Hindlimb muscle (tissue), 1 donor: ENCODE measurements at places on chromosomes 5 and 9. TPM values are rescaled to one million over a fixed set of nuclear protein-coding genes. Genes with fewer than 3 reads are reported as not detected.

GRCh38 chr9:2336055-2336454 is 285.5 kb upstream of the VLDLR start:
- no peak for DNase-seq

DNA sequence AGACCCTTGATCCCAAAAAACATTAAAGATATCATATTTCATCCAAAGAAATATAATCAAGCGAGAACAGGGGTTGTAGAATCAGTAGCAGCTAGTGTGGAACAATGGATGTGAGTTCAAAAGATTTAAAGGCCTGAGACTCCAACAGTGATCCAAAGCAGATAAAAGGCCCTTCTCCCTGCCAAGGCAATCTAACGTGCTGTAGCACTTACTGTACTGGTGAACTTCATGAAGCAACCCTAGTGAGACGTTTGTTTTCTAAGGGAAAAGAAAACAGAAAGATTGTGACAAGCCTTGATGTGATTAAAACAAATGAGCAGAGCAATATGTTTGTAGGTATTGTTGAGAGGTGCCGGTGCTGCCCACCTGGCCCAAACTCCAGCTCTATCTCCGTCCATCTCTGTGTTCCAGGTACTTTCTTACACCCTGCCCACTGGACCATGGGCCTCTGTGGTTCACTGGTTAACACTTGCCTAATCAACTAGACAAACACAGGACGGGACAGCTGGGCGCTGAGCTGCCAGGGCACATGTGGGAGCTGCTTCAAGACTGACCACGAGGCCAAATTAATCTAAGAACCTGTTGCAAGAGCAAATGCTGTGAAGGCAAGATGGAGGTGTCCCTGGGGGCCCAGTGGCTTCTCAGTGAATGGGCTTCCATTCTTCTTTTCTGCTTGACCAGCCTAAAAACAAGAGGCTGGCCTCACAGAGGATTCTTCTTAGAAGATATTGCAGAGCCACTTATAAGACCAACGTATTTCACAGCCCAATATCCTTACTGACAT is 265.5 kb downstream of the CWC27 start:
- DNase-seq = no peak

DNA sequence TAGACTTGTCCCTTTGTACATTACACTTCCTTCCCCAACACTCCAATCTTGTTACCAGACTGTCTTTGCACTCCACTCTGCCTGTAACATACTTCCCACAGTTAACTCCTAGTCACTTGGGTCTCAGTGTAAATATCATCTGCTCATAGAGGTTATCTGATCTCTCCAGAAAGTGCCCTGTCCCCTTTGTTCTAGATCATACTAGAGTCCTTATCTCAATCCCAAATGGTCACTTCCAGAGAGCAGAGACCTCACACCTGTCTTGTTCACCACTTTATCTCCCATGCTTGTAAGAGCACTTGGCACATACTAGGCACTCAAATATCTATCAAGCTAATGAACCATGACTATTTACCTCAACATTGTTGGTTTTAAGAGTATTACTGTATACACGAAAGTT is 30.4 kb downstream of the SETX start:
- DNase-seq = no peak

DNA sequence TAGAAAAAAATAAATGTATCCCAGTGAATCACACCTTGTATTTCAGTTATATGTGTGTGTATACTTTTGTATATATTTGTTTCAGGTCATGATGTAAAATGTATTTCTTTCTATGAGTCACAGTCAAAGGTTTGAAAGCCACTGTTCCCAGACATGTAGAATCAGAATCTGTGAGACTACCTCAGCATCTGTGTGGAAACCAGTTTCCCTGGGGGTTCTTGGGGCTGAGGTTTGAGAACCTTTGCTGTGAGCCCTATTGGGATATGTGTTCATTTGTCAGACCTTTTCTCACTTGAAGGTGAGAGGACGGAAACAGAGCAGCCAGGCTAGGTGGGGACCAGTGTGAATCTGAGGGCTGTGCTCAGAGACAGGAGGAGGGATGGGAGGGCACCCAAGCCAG is 78.7 kb upstream of the SAP30L start:
- no peak for DNase-seq

DNA sequence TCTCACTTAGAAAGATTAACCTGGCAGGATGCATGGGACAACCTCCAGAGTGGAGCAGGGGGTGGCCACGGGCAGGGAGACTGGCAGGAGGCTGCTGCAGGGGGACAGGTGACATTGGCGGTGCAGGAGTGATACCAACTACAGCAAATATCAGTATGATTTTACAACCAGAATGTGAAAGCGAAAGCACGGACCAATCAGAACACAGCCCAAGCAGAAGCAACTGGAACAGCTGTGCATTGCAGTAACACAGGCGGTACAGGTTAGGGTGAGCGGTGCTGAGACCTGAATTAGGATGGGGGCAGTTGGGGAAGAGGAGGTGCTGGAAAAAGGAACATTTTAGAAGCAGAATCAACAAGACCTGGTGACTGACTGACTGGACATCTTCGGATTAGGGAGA is 29.3 kb downstream of the POLR1E start:
- no peak for DNase-seq

DNA sequence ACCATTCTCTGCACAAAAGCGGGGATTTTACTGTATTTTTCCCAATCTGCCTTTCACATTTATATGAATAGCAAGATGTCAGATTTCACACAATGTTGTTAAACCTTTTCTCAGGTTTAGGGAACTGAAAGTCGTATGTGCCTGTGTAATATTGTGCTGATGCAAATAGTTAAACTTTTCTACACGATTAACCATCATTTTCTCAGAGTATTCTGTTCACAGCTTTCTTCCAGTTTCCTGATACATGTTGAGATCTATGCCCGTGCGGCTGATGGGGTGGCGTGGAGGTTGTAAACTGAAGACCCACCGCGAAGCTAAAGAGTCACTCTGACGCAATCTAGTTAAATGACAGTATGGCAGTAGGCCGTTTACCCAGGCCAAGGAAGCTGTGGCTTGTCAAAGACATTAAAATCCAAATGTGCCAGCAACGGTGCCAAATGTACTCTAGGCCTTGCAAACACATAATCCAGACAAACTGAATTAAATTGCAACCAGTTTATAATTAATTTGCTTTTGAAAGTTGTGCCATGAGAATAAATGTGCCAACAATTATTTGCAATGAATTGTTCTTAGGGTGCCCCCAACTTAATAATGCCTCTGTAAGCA is 145.7 kb downstream of the EBF1 start:
- DNase-seq = no peak

GRCh38 chr9:109013679-109014607 is 644 bp upstream of the CTNNAL1 start:
- peak; percentile 46 for DNase-seq

DNA sequence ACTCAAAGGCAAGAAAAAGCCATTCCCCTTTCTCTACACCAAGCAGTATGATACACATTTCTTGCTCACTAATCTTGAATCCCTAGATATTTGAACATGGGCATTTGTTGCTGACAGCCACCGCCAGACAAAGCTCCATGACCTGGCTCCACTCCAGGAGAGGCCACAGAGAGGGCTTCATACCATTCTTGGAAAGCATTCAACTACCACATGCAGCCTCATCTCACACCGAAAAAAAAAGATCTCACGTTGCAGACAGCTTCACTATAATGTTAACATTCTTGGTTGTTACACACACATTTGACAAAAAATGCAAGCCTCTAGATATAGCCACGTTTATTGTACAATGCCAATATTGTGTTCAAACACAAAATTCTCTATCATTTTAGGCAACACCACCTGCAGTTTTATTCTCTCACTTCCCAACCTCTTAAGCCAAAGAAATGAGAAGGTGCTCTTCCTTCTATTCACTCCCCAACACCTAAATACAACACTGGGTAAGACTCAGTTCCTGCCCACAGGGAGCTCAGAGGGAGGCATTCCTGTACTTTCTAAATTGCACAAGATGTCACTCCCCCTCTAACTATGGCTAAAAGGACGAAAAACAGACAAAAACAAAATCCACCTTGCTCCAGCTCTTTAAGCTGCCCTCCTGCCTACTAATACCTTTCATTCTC is 222.4 kb downstream of the TSSK1B start:
- DNase-seq = no peak

GRCh38 chr5:155629597-155629996 is 616.0 kb downstream of the KIF4B start:
- no peak for DNase-seq

DNA sequence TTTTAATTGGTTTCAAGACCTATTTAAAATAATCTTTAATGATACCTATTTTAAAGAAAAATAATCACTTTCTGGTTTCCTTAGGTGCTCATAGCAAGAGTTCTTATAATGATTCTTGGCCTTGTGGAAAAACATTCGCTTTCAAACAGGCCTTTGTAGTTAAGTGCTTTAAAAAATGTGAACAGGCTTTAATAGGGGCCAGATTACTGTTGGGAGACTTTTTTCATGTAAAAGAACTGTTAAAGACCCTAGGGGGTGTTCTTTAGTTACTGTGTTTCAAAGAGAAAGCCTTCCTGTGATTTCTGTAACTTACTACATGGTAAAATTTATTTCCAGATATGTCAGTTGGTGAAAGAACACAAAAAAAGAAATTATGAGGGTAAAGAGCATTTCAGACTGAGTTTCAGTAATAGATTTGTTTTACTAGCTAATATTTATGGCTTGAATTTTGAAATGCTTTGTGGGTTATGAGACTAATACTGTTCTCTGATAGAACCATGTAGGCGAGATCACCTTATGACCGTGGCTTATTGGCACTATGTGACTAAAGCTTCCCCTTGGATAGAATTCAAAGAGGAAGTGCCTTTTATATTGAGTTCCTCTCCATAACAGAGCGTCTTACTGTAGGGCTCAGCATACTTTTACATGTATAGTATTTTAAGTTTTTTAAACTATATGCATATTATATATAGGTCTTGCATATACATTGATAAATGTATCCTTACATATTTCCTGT is 70.7 kb downstream of the CSNK1G3 start:
- no peak for DNase-seq

GRCh38 chr9:27110181-27110580 is 1.2 kb downstream of the TEK start:
- no peak for DNase-seq

DNA sequence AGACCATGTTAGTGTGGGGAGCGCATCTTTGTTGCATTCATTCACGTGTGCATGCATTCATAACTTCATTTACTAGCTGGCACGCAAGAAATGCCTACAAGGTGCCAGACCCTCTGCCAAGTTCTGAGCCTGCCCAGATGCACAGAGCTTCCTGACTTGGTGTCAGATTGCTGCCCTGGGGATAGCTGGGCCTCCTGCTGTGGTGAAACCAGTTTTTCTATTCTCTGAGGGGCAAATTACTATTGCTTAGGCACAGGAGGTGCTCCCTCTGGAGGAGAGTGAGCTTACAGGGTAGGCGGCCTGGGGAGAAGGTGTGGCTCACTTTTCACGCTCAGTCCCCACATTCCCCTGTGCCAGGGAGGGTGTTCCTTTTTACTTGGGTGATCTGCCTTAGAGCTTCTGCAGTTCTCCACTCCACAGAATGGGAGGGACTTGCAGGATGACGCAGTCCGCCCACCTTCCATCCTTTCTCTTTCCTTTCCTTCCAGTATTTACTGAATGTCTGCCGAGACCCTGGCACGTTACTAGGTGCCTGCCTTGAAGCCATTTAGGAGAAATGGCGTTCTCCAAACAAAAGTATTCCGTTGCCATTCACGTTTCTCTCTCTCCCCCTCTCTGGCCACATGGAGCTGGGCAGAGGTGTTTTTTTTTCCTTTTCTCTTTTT is 27.9 kb upstream of the CTNNA1 start:
- peak; percentile 53 for DNase-seq

GRCh38 chr5:8561854-8562253 is 692.9 kb downstream of the MTRR start:
- no peak for DNase-seq

DNA sequence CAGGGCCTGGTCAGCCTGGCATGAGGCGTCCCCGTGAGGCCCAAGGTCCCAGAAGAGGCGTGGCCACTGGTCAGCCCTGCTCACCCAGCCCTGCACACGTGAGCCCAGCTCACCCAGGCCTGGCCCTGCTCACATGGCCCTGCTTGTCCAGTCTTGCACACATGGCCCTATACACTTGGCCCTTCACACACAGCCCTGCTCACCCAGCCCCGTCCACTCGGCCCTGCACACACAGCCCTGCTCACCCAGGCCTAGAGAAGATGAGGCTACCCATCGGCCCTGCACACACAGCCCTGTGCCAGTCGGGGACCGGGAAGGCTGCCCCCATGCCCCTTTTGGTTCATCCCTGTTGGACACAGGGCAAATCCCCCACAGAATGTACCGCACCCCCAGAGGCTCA is 28.4 kb downstream of the ZDHHC11B start:
- DNase-seq = no peak

Gene C9
- polyA plus RNA-seq = 0.34 TPM

Gene COL23A1
- polyA plus RNA-seq = 1.8 TPM

Gene GRIN3A
- 0.98 TPM for polyA plus RNA-seq

Gene ALG2
- polyA plus RNA-seq = 15.1 TPM

Gene SLC34A1
- not detected for polyA plus RNA-seq

Gene MEGF10
- 43.1 TPM for polyA plus RNA-seq

Gene GNA14
- 6.0 TPM for polyA plus RNA-seq

Gene PCDHA1
- not detected for polyA plus RNA-seq
